Dermis microvascular lymphatic vessel endothelial cell (primary cell): ENCODE measurements at places on chromosomes 13 and 19.

- DNase-seq = no peak
Observed at GRCh38 chr13:47216176-47216822, 319.4 kb upstream of the HTR2A start.

DNA sequence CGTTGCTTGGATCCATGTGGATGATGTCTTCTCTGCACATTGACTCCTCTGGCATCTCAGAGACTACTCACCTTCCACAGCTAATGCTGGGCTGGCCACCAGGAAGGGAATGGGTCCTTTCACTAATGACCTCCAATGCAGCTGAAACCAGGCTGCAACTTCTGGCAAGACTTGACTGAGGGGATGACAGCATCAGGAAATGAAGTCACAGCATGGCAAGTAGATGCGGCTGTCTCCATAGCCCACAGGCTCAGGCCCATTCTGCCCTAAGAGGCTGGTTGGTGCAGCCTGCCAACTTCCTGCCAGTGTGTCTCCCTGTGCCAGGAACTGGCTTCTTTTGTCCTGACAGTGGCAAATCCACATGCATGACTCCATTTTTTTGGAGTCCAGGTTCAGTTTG, 467.3 kb downstream of the TSHZ3 start:
- no peak for DNase-seq

GRCh38 chr13:81872581-81872980, 1531.7 kb upstream of the SPRY2 start:
- no peak for DNase-seq

DNA sequence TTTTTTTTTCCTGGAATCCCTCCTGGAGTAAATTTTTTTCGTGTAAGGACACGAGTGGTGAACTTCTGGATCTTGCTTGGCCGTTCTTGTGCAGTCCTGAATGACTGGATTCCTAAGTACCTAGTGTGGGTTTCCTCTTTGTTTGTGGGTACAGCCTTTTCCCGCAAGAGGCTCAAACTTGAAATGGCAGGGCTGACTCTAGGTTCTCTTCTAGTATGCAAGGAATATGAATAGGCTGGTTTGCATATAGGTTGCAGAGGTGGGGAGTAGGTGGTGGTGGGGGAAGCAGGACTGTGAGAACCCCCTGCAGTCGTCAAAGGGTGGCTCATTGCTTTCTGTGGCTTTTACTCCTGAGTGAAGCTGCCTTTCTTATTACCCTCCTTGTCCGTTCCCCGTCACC, 13.6 kb downstream of the UBAC2 start:
- no peak for DNase-seq

DNA sequence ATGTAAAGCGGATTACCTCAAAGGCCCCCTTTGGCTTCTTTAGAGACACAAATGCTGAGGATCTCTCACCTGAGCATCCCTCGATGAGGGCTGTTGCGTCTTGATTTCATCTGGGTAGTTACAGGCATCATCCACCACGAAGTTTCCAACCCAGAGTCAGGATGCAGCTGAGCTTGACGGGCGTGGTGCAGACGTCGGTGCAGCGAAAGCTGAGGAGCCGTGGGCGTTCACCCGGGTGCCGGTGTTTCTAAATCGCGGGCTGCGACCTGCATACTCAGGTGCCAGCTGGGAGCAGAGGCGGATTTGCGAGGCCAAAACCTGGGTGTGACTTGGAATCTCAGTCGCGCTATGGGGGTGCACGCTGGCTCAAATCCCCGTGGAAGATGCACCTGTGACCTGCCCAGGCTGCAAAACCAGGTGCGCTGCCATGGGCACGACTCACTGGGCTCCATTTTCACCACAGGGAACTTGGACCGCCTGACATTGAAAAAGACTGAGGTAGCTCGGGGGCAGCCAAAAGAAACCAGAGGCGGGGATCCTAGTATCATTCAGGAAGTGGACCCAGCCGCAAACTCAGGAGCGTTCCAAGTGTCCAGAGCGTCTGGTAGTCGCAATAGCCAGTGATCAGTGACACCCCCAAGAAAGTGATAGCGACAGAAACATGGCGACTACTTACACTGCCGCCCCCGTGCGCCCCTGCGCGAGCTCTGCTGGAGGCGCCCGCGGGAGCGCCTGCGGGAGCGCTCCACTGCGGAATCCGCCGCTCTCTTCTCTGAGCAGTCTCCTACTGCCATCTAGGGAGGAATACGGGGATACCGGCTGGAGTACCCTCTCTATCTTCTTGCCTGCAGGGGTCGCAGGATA, 36.4 kb upstream of the IGFL4 start:
- peak; percentile 81 for DNase-seq

DNA sequence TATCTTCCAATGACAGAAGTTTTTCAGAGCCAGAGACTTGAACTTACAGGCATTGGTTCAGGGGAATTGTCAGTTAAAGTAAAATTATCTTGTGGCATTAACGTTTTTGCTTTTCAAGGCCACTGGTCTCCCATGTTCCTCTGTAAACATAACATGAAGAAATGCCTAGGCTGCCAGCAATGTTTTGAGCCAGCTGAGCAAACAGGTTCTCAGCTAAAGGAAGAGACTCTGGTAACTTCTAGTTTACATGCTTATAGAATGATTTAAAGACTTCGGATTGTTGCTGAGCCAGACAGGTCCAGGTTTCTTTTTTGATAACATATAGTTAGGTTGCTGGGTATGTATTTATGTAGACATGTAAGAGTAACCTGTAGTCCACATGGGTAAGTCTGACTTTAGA, 35.7 kb downstream of the ZNF493 start:
- no peak for DNase-seq

GRCh38 chr19:40614622-40615411, 13.6 kb downstream of the LTBP4 start:
- no peak for DNase-seq

- peak; percentile 41 for DNase-seq
Observed at GRCh38 chr19:39223703-39224279, 19.7 kb upstream of the SYCN start.

- DNase-seq = peak; percentile 38
Observed at GRCh38 chr19:13033819-13034611, 38.7 kb downstream of the NFIX start.

DNA sequence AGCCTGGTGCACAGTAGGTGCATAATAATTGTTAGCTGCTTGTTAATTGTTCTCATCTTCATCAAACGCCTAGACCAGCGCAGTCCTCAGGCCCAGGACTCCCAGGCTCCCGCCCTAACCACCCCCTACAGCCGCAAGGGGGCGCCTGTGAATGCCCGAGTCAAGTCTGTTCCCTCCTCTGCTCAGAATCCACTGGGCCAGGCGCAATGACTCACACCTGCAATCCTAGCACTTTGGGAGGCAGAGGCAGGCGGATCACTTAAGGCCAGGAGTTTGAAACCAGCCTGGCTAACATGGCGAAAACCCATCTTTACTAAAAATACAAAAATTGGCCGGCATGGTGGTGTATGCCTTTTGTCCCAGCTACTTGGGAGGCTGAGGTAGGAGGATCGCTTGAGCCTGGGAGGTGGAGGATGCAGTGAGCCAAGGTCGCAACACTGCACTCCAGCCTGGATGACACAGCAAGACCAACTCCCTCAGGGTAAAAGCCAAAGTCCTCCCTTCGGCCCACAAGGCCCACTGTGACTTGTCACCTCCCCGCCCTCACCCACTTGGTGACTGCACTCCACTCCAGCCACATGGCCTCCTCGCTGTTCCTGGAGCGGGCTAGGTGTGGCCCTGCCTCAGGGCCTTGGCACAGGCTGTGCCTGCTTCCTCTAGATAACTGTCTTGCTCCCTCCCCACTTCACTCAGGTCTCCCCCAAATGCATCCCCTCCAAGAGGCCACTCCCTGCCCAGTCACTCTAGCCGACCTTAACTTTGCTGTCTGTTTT, 9.1 kb downstream of the ZNF653 start:
- DNase-seq = peak; percentile 80

DNA sequence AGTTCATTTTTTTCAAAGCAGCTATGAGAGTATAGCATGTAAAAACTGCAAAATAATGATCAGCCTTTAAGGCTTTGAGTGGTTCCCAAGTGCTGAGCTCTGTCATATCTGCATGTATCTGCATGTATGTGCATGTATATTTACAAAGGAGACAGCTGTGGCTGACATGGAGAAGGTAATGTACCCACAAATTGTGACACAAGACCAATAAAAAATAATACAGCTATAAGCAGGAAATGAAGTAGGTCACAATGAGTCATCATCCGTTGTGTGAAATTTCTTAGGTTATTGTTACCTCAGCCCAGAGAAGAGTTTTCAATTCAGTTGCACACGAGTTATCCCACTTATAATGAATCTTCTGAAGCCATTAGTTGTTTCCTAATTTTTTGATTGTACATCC, 60.9 kb upstream of the MED4 start:
- peak; percentile 89 for DNase-seq

DNA sequence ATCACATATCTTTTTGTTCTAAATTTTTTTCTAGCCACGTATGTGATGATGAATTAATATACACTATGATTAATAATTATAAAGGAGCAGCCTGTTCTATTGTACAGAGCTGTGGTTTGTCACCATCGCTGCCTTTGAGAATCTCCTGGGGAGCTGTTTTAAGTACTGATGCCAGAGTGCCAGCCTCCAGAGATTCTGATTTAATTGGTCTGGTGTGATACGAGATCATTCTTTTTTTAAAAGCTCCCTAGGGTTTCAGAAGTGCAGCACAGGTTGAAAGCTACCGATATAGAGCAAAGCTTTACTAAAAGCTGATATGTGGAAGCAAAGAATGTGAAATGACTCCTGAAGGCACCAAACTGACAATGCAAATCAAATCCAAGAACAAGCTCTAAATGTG, 314.7 kb downstream of the ITGBL1 start:
- DNase-seq = no peak
